ENCODE measurements at places on chromosomes 13 and 19.

GRCh38 chr13:104253063-104253680 is 1187.0 kb upstream of the SLC10A2 start:
- DNase-seq = peak; percentile 14

DNA sequence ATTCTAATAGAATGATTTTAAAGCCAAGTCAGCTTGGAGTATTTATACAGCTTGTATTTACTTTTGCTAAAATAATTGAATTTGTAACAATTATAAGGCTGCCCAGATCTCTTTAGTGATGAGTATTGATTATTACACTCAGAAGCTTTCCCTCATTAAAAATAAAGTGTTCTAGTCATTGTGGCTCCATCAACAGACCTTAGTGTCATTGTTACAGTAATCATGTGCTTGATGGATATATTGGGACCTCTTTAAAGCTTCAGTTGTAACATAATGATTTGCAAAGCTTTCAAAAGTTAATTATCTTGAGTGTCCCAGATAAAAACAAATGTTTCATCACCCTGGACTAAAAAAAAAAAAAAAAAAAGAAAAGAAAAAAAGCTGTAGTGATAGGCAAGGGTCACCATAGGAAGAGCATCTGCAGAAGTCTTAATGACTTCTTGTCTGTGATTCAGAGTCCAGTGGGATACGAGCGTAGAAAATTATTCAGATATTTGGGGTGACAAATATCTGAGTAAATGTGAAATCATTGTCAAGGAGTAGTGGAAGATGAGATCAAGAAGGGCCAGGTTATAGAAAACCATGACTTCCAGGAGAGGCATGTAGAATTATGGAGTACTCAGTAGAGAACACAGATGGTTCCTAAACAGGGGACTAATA is 369.6 kb downstream of the DCT start:
- no peak for DNase-seq

GRCh38 chr19:14515501-14516047 is 2.6 kb downstream of the DNAJB1 start:
- DNase-seq = no peak

GRCh38 chr19:29376855-29377354 is 148.9 kb upstream of the VSTM2B start:
- no peak for DNase-seq

GRCh38 chr19:46427518-46428045 is 1.2 kb downstream of the PNMA8C start:
- DNase-seq = no peak

DNA sequence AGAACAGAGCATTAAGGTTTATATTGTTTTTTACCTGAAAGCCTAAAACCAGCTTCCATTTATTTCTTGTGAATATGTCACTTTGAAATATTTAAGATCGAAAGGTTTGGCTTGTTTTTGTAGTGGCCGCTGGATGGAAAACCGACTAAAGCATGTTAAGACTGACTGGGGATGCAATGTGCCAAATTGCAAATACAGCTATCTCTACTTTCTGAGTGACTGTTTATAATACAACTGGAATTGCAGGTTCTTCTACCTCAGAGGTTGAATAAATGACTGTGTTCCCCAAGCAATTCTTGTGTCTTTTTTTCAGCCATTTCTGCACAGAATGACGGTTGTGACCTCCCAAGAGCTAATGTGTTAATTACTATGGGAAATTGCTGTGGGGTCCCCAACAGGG is 50.0 kb upstream of the TMTC4 start:
- DNase-seq = no peak

DNA sequence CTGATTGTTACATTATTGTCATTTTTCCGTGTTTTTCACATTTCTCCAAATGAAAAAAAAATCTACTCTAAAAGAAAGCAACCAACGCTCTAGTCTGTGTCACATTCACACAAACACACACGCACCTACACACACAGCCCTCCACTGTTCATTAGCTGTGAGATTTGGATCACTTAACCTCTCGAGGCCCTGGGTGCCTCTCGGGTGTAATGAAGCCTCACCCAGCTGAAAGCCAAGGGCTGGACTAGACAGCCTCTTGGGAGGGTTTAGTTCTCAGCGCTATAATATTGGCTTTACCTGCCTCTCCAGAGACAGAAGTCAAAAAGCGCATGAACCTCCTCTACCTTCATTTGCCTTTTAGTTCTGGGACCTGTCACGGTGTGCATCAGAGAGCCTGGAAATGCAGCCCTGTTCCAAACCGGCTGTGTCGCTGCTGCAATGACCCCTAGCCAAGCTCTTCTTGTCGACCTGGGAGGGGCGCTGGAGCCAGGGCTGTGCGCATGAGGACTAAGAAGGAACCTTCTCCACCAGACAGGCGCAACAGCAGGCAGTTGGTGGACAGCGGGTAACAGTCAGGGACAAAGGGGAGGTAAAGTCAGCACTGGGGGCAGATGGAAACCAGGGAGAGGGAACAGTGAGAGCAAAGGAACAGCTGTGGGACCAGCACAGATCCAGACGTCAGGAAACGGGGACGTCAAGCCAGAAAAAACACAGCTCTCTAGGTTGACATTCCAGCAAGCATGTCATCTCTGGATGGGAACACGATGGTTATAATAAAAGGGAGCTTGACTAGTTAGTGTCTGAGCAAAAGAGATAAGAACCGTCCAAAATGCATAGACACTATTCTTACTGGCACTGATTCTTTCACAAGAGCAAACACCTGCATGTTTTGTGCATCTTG is 375.9 kb downstream of the EFNB2 start:
- DNase-seq = no peak

DNA sequence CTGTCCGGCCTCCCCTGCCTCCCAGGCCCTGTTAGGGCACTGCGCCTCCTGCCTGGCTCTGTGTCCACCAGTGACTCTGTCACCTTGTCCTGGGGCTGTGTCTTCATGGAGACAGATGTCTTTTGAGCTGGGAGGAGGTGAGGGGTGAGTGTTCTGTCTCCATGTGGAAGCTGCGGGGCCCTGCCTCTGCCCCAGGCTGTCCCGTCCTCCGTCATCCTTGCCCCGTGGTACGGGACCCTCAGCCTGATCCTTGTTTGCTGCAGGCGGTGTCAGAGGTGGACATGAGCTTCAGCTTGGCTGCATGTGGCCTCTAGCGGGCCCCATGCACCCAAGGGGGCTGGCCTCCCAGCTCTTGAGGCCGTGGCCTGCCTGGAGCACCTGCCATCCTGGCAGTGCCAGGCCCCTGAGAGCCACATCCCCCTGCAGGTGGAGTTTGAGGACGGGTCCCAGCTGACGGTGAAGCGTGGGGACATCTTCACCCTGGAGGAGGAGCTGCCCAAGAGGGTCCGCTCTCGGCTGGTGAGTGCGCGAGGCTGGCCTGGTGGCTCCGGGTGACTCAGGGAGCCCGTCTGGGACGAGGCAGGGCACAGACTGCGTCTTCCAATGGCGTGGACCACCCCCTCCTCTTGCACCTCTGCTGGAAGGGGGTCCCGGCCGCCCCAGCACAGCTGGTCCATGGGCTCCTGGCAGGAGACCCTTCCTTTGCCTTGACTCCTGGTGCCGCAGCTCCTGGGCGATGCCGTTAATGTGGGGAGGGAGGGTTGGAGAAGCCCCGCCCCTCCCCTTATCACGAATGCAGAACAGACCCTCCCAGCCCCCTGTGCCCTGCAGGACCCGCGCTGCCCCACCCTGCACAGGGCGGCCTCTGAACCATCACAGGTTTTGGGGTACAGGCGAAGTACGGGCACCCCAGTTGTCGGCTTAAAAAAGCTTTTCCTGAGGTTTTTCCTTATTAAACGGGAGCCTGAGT is 181.3 kb downstream of the KDM4B start:
- DNase-seq = no peak
